ENCODE measurements at places on chromosomes 4 and X.

DNA sequence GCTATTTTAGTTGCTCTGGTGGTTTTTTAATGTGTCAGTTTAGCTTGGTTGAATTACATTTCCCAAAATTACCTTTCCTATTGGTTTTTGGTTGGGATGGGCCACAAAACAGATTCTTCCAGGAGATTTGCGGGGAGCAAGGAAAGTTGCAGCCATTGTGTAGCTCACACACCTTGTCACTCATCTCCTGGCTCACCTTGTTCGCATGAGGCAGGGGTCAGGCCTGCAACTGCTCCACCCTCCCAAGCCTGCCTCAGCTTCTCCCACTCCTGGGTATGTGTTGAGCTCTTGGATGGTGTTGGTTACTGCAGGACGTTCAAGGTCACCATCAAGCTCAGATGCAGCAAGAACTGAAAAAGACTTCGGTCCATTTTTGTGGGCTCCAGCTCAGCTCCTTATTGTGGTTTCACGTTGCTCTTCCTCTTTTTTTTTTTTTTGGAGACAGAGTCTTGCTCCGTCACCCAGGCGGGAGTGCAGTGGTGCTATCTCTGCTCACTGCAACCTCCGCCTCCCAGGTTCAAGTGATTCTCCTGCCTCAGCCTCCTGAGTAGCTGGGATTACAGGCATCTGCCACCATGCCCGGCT lies 95.6 kb upstream of the METTL14 start:
- no peak for DNase-seq

DNA sequence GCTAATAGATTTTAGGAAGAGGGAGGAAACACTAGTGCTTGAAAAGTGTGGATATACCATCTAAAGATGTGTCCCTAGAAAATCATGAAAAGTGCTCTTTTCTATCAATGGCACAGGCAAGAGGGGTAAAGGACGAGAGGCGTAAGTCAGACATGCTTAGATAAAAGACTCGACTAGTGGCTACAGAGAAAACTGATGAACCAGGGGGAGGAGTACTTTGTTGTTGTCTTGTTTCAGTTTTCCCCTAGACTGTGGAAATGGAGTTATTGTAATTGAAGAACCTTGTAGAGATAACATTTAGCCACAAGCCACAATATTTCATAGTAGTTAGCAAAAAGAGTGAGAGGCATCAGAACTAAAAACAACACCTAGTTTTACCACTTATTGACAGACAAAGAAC lies 21.4 kb downstream of the GALNTL6 start:
- no peak for DNase-seq

DNA sequence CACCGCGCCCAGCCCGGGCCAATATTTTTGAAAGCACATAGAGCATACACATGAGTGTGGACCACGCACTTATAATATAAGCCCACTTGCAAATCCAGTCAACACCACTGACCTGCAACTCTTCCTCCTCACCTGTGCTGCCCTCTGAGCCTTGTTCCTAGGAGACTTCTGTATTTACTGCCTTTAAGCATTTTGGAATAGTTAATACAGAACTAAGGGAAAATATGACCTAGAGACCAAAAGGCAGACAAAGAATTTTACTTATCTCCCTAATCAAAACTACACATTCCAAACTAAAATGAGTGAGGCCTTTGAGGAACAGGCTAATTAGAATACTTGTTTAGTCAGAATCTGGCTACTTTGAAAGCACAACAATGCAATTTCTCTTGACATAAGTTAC lies 89.1 kb downstream of the RELL1 start:
- DNase-seq = no peak

DNA sequence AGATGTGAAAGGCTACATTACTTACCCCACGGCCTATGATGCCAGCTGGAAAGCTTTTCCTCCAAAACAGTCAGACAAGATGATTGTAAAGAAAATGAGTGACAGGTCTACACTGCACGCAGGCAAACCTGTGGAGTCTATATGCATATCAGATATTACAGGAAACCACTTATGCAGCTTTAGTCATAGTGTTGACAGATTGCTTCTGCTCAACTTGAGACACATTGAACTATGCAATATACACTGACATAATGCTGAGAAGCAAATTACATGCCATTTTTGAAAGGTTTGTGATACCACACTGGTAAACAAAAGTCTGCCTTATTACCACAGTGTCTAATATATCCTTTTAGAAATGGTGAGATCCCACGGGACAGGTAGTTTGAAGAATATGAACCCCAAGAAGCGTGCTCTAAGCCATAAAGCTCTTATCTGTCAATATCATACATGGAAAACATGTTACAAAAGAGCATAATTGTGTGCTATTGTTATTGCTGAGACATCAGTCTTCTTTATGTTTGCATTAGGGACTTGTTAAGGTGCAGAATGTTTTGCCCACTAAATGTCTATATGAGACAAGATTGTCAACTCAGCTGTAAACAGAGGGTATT lies 1835.8 kb upstream of the TENM3 start:
- DNase-seq = no peak

DNA sequence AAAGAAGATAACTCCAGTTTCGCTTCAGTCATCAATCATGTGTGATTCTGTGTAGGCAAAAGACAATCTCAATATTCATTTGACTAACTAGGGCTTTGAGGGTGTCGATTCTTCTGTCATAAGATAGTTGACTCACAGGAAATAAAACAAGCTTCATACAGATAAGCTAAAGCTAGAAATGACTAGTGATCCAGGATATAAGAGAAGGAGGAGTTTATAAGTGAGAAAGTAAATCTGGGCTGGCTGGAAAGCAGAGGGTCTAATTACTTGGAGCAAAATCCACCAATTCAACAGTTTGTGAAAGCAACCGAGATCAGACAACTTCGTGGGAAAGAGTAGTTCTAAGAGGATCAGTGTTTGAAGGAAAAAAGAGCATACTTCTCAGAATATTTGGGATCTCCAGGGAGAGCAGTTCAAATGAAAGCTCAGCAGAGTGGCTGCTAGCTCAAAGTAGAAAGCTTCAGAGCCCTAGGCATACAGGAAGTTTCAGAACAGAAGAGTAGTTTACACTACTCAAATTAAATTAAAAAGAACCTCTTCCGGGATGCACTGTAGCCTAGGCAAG lies 429.3 kb downstream of the INPP4B start:
- no peak for DNase-seq

DNA sequence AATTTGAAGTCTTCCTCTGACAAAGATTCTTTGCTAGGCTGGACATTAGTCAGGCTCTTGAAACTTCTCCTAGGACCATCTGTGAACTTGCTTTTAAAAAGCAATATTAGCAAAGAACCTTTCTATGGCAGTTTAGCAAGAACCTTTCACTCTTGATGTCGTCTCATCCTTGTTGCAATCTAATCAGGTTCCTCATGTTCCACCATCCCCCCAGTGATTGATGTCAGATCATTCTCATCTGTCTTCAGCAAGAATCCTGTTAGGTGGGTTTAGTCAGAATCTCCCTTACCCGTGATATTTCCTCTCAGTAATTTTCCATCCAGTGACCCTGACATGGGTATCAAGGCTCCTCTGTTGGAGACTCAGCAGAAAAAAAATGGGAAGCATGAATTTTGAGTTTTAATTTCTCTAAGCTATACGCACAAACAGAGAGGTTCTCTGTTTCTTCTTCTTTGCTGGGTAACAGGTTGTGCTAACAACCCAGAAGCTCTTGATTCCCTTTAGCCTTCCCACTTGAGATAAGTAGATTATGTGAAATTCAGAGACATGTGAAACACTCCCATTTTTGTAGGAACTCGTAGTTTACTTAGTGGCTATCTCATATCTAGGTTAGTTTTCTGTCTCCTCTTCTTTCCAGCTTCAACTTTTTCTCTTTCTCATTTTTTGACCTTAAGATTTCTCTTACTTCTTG lies 507.4 kb downstream of the C4orf33 start:
- no peak for DNase-seq

GRCh38 chr4:8916351-8916885 lies 44.8 kb upstream of the HMX1 start:
- no peak for DNase-seq

DNA sequence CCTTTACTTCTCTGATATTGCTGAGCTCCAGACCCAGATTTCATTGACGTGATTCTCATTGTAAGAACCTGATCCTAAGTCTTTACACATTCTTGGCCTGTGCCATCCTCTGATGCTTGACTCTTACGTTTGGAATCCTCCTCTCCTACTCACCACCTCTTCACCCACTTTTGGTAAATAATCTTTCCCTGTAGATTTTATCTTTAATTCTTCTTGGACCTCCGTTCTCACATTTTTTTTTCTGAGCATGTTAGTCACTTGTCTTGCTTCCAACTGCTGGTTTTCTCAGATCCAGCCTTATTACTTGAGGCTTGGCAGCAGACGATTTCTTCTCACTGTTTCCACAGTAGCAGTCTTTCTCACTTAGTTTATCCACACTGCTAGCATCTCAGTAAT lies 12.4 kb upstream of the SH3RF1 start:
- peak; percentile 92 for DNase-seq

DNA sequence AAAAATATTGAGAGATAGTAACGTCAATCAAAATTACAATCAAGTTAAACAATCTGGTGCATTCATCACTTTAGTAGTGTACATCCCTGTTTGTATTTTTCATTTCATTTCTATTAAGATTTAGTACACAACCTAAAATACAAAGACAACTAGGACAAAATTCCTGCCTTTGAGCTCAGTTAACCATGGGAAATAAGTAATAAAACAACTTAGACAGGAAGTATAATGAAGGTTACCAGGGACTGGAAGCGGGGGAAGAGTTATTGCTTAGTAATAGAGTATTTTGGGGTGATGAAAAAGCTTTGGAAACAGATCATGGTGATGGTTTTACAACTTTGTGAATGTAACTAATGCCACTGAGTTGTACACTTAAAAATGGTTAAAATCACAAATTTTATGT lies 25.6 kb upstream of the ATXN3L start:
- no peak for DNase-seq

GRCh38 chr4:58144721-58145120 lies 1034.5 kb upstream of the IGFBP7 start:
- no peak for DNase-seq

DNA sequence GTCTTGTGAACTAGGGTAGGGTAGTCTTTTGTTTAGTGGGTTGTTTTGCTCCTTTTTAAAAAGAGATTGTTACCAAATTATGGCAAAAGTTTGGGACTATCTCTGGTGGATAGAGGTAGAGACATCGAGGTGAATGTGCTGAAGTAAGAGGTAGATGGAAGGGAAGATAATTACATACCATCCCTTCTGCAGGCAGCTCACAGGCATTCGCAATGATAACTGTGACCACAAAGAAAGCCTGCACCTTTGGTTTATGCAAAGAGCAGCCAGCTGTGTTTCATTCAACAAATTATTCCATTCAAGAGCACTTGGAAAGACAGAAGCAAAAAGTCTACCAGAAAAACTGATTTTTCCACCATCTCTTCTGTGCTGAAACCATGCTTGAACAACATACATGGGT lies 155.6 kb downstream of the GATB start:
- DNase-seq = no peak
